ENCODE measurements at places on chromosomes 12 and 14. TPM values are rescaled to one million over a fixed set of nuclear protein-coding genes. Genes with fewer than 3 reads are reported as not detected.

DNA sequence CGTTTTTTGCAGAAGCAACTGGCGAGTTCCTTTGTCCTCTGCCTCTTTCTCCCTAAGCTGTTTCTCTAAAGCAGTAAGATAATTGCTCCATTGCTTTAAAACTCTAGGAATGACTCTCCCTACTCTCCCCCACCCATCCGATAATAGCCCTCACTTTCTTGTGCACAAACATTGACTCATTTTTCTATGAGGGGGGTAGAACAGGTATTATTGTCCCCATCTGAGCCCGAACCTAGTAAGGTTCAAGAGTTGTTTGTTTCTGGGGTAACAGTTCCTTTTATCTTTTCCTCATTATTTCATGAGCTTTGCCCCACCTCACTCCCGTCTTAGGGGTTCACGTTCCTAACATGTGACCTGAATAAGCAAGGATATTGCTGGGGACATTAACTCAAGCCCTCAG is 190.6 kb downstream of the EMP1 start:
- no peak for DNase-seq

DNA sequence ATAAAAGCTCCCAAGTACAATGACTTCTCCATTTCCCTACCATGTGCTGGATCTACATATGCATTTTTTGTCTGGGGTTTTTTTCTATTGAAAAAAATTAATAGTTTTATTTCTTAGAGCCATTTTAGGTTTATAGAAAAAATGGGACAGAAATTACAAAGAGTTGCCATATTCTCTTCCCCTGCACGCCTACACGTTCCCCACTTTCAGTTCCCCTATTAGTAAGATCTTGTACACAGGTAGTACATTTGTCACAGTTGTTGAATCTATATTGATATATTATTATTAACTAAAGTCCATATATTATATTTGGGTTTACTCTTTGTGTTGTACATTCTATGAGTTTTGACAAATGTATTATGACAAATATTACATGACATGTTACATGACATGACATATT is 35.7 kb downstream of the SIX6 start:
- DNase-seq = no peak

DNA sequence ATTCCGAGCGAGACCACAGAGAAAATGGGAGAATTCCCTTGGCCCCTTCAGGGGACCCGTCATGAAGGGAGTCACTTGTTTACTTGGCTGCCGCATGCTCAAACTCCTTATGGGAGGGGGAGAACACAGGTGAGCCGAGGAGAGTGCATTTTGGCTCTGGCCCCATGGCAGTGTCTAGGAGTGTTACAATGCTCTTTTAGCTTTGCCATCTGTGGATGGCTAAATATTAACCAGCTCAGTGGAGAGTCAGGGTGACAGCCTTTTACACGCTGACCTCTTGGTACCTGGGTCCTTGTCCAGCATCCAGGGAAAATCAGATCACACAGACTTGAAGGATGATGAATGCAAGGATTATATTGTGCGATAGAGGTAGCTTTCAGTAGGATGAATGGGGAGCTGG is 146.4 kb upstream of the ATXN7L3B start:
- DNase-seq = no peak

DNA sequence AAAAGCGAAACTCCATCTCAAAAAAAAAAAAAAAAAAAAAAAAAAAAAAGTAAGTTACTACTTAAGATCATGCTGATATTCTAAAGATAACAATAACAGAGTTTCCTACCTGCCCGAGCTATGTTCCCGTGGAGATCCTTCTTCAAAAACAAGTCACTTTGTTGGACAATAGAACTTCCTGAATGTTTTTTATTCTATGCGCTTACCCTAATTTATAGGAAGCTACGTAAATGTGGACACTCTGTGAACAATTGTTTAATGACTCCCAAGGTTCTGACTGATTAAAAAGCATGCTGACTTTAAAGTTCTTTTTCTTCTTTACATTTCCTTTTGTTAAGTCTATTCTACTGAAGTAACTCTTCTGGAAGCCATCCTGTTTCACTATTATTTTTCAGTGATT is 52.5 kb downstream of the FGD4 start:
- DNase-seq = no peak

GRCh38 chr12:39127401-39127800 is 222.0 kb upstream of the CPNE8 start:
- peak; percentile 51 for DNase-seq

GRCh38 chr12:45458238-45458637 is 242.3 kb downstream of the ANO6 start:
- DNase-seq = no peak

DNA sequence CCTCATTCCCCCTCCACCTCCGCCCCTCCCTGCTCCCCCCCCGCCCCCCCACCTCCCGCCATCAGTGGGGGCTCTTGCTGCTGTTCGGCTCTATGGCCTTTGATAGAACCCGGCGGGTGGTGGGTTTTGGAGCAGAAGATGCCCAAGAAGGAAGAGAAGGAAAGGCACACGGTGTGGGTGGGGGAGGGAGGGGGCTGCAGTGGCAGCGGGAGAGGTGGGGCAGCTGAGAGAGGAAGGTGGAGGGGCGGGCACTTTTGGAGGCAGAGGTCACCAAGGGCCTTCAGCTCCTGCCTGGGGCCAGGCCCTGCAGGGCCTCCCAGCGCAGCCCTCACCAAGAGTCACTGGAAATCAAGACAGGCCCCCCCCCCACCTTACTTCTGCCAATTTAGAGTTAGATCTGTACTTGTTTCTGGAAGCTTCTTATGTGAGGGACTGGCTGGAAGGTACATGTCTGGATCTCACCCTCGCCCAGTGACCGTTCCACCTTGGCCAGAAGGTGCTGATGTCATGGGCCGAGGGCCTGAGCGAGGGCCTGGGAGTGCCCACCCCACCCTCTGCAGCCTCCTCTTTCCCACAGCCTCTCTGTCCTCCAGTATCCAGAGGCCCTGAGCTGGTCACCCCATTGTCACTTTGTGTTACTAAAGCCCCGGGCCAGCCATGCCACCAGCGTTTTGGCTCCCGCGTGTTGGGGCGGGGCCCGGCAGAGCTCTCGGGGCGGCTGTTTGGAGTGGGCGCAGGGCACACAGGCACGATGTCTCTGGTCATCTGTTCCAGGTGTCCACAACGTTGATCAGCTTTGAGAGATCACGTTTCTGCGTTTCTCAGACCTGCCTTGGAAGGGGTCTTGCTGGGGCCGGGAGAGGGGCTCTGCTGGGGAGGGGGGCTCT is 153.9 kb downstream of the KIF26A start:
- no peak for DNase-seq

- no peak for DNase-seq
These were observed 23.0 kb downstream of the BTBD6 start for GRCh38 chr14:105271224-105271890.

DNA sequence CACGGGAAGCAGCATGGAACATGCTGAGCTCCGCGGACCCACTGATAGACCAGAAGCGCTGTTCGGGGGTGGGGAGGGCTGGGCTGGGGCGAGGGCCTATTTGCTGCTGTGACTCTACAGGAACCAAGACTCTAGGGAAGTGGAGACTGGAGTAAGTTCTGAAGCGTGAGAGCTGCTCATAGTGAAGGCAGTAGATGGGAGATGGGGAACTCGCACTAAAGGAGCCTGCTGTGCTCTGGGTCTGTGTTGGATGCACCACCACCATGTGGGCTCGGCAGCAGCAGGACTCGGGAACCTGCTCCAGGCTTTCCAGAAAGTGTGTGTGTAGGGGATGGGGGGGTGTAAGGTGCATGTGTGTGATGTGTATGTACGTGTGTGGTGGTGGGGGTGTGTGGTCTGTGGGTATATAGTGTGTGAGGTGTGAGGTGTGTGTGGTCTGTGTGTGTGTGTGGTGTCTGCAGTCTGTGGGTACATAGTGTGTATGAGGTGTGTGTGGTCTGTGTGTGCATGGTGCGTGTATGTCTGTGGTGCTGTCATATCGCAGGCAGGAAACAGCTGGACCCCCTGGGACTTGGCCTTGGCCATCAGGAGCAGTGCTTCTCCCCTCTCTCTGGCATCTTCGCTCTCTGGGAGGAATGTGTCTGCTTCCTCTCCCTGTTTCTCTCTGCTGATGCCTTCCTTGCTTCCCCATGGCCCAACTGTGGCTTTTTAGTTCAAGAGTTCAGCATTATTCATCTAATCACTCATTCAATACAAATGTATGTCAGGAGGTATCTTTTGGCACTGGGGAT is 378.9 kb downstream of the FUT8 start:
- no peak for DNase-seq

DNA sequence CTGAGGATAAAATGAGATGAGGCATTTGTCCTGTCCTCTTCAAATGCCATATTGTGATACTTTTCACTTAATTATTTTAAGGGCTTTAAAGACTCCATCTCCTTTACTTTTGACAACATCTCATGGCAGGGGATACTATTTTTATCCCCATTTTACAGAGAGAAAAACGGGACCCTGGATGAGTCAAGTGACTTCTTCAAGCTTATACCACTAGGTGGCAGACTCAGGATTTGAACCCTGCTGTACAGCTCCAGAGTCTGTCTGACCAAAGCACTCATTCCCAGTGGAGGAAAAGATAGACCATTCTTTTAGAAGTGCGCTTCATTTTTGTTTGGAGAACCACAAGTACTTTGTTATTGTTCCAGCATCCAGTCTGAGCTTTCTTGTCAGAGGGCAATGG is 1.7 kb upstream of the SMOC1 start:
- no peak for DNase-seq

DNA sequence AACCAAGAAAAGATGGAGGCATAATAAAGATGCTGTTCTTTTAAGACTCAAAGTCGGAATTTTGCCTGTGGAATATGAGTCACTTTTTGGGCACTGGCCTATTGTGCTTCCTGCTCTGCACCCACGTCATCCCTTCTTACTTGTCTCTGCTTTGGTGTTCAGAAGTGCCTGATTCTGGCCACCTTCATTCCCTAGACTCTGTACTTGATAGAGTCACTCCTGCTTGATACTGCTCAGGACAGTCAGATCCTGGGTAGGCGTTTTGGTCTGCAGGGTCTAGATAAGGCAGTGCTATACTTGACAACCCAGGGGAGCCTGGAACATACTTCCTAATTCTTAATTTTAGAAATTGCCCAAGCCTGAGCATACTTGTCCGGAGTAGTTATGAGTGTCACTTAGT is 1.9 kb downstream of the LRRK2 start:
- DNase-seq = no peak

DNA sequence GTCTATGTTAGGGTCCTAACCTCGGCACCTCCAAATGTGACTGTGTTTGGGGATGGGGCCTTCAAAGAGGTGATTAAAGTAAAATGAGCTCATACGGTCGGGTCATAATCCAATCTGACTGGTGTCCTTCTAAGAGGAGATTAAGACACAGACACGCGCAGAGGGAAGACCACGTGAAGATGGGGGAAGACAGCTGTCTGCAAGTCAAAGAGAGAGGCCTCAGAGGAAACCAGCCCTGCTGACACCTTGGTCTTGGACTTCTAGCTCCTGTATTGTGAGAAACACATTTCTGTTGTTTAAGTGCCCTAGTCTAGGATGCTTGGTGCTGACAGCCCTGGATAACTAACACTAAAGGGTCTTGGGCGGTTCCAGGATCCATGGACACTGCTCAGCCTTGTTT is 109.6 kb downstream of the DICER1 start:
- DNase-seq = no peak

GRCh38 chr12:22628228-22628627 is 3.3 kb downstream of the ETNK1 start:
- DNase-seq = no peak

- DNase-seq = no peak
These were observed at the start of gene RERG for GRCh38 chr12:15220915-15221885. Gene RERG, minus strand, starts transcription at chr12:15221417. Its CDS starts 3,928 bp downstream, at chr12:15217489.

FOS gene
- 5.9 TPM for total RNA-seq

CACNA2D4 gene
- not detected for total RNA-seq

P2RX2 gene
- total RNA-seq = not detected

TSPAN9 gene
- total RNA-seq = 65.5 TPM

HIF1A gene
- total RNA-seq = 377 TPM

STAB2 gene
- total RNA-seq = 0.12 TPM

HOMEZ gene
- 13.8 TPM for total RNA-seq

Data from glomerular endothelial cell (primary cell).